Mesenteric fat pad (tissue), 1 donor: ENCODE measurements at places on chromosomes 3 and 15. TPM values are rescaled to one million over a fixed set of nuclear protein-coding genes. Genes with fewer than 3 reads are reported as not detected.

DNA sequence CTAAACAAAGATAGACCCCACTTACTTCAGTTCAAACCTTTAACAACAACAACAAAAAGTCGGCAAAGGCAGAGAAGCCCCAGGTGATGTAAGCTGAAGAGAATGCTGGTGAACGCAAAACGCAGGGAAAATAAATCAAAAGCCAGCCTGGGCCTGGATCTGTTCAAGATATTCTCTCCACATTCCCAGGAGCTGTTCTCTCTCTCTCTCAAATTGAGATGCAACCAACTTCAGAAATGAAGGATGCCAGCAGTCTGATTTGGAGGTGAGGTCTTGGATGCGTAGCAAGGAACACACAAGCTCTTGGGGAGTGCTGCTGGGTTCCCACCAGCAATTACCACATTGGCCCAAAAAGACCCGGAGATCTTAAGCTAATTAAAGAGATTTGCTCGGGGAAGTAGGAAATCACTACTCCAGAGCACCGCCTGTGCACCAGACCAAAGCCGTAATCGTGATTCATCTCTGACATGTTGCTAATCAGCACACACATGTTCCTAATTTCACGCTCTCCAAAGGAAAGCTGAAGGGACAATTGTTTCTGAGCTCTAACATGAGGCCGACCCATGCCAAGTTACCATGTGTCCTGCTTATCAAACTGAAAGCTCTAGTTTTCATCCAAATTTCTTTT, 37.1 kb downstream of the IL17RD start:
- DNase-seq, result no peak

GRCh38 chr15:101115786-101116680, 135.8 kb downstream of the CHSY1 start:
- no peak for DNase-seq

DNA sequence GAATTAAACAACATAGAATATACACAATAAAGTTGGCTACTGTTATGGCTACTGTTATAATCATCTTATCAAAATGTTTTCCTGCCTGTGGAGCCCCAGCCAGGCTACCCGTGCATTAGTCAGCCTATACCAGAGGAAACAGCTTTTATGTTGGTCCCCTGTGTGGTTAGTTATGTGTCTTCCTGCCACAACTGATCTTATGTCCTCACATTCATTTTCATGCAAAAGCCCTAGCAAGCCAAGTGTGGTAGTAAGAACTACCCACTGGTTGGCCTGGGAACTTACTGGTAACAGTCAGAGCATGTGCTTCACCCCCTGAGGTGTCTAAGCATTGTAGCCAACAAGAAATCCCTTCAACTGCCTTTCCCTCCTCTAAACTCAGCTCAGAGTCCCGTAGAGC, 21.8 kb downstream of the MGLL start:
- no peak for DNase-seq

GRCh38 chr15:80093854-80094418, 34.5 kb downstream of the ZFAND6 start:
- no peak for DNase-seq

GRCh38 chr3:187954873-187955586, 198.9 kb upstream of the LPP start:
- no peak for DNase-seq

DNA sequence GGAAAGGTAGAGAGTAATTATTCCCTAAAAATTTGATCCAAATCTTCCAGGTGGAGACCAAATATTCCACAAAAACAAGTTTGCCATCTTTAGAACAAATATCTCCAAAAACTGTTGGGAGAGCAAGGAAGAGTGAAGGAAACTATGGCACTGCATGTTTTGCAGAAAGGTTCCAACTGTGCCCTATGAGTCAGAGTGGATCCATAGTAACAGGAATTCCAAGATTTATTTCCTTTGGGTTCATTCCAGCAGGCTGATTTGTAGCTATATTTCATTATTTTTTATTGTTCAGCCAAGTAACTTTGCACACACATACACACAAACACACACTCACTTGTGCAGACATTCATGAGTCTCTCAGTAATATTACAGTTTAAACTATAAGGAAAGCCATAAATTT, 459.7 kb upstream of the EPHA6 start:
- no peak for DNase-seq

DNA sequence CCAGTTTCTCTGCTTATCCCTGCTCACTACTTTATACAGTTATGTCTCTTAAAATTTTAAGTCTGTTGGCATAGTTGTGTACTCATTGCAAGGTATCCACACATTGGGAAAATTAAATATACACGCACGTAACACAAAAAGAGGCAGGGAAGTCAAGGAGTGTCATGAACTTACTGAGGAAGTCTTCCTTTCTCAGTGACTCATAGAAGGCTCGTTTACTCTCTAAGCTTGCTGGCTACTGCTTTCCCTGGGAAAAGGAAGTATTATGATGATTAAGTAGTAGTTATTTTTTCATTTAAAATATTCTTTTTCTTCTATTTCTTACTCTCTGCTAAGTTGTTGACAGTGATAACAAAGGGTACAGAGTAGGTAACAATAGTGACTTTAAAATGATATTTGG, 287.3 kb downstream of the UBE2E2 start:
- DNase-seq, result no peak

- DNase-seq, result no peak
Observed at GRCh38 chr15:53072077-53072476, 281.9 kb upstream of the ONECUT1 start.

DNA sequence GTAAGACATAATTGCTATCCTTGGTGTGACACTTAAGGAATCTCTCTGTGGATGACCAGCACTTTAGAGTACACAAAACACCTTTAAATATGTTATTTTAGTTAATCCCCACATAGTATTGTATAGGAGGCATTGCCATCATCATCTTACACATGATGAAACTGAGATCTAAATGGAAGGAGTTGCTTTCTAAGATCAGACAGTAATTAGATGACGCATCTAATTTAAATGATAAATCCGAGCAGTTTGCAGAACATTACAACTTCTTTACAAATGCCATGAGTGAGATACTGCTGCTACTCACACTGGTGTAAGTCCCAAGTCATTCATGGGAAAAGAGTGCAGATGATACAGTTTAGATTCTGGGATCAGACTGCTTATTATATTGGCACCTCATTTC, 431.9 kb downstream of the MFSD1 start:
- no peak for DNase-seq

DNA sequence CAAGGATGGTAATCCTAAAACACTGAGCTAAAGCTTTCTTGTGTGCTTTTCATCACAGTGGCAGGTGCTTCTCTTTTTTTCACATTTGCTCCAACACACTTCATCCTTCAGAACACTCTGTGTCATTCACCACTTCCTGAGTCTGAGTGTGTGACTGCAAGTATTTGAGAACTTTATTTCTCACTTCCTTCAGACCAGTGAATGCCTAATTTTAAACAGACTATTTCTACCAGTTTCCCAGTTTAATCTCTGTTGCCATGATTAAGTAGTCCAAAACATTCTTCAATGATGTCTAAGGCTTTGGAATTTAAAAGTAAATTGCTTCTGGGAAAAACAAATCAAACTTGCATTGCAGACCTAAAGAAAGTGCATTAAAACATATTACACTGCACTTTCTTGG, 541.2 kb downstream of the RBMS3 start:
- no peak for DNase-seq

DNA sequence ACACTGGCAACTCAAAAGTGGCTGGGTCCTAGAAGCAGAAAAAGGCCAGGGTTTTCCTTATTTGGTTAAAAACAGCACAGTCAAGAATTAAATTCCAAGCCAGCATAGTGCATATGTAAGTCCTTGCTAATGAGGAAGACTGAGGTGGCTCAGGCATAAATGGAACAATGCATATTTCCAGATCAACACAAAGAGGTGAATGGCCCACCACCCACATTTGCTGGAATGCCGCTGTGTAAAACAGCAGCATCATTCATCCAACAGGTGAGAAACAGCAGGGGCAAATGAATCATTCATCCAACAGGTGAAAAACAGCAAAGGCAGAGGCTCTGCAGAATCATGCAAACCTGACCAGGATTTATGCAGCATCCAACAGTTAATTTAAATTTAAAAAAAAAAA, 32.9 kb downstream of the GPR176 start:
- no peak for DNase-seq

DNA sequence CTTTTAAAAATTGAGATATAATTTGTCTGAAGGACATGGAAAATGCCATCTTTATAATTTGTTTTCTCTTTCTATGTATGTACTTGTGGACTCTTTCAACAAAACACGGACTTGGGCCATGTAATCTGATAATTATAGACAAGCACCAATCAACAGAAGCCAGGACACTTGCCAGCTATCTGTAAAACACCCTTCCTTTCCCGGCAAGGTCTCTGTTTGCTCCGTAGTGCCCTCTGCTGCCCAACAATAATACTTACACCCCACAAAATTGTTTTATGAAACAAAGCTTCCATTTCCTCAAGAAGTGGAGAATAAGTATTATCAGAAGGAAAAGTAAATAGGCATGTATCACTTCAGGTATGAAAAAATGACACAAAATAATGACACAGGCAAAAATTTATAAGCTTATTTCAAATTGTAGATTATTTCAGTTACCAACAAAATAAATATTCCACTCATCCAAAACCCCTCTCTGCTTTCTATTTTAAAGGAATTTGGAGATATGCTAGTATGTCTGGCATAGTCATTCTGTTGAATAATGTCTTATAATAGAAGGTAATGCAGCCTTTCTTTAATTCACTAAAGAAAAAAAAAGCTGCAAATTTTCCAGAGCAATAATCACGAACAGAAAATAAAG, 32.8 kb downstream of the MYH15 start:
- no peak for DNase-seq

DNA sequence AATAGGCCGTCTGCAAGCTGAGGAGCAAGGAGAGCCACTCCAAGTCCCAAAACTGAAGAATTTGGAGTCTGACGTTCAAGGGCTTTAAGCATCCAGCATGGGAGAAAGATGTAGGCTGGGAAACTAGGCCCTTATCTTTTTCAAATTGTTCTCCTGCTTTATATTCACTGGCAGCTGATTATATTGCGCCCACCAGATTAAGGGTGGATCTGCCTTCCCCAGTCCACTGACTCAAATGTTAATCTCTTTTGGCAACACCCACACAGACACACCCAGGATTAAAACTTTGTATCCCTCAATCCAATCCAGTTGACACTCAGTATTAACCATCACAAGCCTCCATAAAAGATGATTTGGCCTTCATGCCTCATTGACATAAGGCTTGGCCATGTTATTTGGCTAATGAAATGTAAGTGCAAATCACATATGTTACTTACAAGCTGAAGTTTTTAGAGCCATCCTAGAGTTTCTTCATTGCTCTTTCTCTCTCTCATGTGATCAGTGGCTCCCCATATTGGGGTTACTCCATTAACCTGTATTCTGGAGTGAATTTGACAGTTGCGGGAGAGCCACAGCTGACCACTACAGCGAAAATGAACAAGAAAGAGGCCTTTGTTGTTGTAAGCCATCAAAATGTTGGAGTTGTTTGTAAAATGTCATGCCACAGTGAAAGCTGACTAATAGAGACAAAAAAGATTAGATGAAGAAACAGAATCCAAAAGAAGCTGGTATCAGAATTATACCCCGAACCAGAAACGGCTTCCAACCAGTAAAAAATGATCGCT, 61.7 kb downstream of the GBE1 start:
- no peak for DNase-seq

DNA sequence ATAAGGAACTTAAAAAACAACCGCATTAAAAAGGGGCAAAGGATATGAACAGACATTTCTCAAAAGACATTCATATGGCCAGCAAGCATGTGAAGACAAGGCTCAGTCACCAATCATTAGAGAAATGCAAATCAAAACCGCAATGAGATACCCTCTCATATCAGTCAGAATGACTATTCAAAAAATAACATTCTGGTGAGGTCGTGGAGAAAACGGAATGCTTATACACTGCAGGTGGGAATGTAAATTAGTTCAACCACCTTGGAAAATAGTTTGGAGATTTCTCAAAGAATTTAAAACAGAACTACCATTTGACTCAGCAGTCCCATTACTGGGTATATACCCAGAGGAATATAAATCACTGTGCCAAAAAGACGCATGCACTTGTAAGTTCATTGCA, 496.6 kb upstream of the SGO1 start:
- no peak for DNase-seq

GRCh38 chr3:175163686-175164085, 304.6 kb downstream of the NAALADL2 start:
- DNase-seq, result no peak

DNA sequence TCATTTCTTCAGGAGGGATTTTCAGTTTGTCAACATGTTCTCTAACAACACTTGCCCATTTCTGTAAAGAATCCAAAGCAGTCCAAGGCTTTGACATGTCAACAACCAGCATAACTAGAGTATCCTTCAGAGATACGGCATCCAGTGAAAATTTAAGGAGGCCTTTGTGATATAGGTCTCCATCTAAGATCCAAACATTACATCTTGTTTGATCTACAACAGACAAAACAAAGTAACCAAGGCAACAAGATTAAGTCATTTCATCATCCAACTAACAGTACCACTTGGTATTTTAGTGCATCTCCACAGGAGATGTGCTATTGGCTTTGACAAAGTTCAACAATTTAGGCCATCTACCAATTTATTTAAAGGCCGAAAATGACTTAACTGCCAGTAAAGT, 25.8 kb downstream of the DYNC1LI1 start:
- no peak for DNase-seq

DNA sequence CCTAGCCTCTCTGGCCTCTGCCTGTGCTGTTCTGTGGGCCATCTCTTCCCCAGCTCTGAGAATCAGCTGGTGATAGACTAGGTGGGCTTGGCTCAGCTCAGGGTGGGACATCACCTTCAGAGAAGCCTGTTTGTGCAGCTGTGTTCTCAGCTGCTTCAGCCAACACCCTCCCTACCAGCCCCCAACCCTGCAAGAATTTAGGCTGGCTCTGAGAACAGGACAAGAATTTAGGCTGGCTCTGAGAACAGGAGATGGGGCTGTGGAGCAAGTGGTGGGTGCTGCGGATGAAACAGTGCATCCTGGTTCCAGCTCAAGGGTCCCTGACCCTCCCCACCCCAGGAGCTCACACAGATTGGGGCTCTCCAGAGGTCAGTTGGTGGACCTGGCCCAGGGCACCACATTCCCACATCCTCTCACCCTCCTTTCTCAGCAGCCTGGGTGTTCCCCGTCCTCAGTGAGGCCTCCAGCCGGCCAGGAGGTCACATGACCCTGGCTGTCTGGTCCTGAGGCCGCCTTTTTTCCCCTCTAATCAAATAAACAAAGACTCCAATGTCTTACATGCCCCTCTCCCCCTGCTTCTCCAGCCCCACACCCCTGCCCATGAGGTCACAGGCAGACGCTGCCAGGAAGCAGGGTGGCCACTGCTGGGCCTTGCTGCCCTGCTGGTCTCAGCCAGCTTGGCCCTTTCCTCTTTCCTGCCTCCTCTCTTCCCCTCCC, 14.9 kb downstream of the PLEKHO2 start:
- no peak for DNase-seq

GRCh38 chr3:50179710-50180109, 11.7 kb upstream of the GNAT1 start:
- DNase-seq, result no peak

The P3H2 gene
- 3.3 TPM for total RNA-seq

The COL6A5 gene
- total RNA-seq, result not detected

The MORF4L1 gene
- 330 TPM for total RNA-seq

The FANCD2OS gene
- total RNA-seq, result not detected

The CDHR4 gene
- not detected for total RNA-seq

The RBP2 gene
- total RNA-seq, result 5.3 TPM

The CCDC9B gene
- total RNA-seq, result 10.6 TPM

The VGLL3 gene
- total RNA-seq, result 129 TPM

The TICRR gene
- not detected for total RNA-seq

The ABCF3 gene
- total RNA-seq, result 81.1 TPM

The CISH gene
- 56.2 TPM for total RNA-seq

The HACL1 gene
- 20.7 TPM for total RNA-seq

The CHRD gene
- total RNA-seq, result 11.3 TPM

The HTR3E gene
- total RNA-seq, result not detected

The PRSS50 gene
- total RNA-seq, result not detected

The ITIH1 gene
- total RNA-seq, result not detected
